ENCODE measurements at places on chromosomes 5 and 9.

DNA sequence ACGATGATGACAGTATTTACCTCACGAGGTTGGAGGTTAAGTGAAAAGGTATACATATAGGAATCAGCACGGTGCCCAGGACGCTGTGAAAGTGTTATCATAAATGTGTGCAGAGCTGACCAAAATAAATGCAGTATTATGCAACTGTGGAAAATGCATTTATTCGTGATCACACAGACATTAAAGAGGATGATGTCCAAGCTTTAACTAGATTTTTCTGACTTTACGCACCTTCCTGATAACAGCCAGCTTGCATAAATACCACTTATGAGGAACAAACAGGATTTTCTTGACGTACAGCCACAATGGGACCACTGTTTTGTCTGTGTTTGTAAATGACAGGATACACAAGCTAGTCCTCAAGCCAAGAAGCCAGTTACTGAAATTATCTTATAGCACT is 71.4 kb upstream of the ATP10B start:
- DNase-seq: no peak

DNA sequence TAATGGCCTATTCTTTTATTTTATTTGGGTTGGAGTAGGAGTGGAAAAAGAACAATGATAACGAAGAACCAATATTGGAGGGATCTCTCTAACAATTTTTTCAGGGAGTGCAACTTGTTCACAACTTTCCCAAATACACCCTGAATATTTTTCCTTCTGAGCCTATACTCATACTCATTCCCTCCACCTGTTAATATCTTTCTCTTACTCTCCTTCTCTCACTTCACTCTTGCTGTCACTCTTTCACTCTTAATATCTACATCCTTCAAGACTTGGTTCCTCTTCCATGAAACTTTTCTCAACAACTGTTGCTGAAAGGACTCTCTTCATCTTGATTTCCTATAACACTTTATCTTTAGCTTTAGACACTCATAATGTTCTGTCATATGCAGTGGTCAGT is 39.0 kb upstream of the MYOT start:
- DNase-seq: no peak

DNA sequence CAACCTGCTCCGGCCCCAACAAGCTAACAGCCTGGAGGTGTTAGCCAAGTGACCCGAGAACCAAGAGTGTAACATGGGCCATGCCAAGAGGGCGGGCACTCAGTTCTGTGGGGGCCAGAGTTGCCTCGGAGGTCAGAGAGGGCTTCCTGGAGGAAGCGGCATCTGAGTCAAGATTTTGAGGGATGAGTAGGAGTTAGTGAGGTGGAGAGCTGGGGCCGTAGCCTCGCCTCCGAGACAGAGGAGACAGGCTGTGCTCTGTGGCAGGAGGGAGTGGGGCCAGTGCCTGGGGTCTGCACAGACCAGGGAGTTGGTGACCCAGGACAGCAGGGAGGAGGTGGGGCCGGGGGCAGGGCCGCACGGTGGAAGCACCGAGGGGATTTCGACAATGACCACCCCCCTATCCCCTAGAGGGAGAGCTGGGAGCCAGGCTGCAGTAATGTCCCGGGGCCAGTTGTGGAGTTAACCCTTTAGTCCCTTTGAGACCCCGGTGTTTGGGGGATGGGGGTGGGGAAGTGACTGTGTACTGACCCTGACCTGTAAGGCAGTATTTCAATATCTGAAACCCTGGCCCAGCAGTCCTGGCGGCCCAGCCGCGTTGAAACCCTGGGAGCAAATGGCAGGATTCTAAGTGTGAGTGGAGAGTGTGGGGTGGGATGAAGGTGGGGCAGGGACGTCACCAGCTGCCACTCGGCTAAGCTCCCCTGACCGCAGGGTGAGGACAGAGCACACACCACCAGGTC is 148.7 kb upstream of the COL5A1 start:
- DNase-seq: no peak

- no peak for DNase-seq
Observed at GRCh38 chr5:10913841-10914240, 152.8 kb upstream of the DAP start.

- no peak for DNase-seq
Observed at GRCh38 chr9:76877961-76878360, 28.0 kb downstream of the PRUNE2 start.

- peak; percentile 41 for DNase-seq
Observed at GRCh38 chr9:97398999-97399758, 12.7 kb upstream of the TDRD7 start.

DNA sequence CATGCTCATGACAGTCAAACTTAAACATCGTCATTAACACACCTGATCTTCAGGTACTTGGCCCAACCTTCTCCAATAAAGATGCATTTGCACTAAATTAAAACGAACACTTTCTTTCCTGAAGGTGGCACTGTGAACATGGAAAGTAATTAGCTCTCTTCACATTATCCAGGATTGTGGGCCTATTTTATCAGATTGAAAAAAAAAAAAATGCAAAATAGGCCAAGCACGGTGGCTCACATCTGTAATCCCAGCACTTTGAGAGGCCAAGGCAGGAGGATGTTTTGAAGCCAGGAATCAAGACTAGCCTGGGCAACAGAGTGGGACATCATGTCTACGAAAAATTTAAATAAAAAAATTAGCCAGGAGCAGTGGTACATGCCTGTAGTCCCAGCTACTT is 14.4 kb upstream of the CDC20B start:
- no peak for DNase-seq

DNA sequence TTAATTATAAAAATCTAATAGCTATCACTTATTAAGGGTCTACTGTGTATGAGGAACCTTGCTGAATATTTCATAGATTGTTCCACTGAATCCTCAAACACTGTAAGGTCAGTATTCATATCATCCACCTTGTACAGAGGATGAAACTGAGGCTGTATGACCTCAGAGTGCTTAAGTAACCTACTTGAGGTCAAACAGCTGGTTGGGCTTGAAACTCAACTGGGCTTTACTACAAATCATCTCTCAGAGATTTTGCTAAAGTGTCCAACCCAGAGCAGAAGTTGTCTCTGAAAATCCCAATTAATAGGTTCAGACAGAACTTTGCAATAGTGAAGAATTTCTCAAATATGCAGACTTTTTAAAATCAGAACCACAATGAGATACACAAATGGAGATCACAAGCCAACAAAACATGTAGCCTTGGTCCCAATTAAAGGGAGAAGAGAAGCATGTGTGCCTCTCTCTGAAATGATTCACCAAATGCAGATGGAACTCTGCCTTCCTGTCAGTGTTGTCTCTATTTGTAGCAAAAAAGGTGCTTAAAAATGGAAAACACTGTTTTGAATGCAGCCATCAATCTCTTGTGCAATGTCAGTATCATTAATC is 131.4 kb downstream of the FAM114A2 start:
- no peak for DNase-seq

DNA sequence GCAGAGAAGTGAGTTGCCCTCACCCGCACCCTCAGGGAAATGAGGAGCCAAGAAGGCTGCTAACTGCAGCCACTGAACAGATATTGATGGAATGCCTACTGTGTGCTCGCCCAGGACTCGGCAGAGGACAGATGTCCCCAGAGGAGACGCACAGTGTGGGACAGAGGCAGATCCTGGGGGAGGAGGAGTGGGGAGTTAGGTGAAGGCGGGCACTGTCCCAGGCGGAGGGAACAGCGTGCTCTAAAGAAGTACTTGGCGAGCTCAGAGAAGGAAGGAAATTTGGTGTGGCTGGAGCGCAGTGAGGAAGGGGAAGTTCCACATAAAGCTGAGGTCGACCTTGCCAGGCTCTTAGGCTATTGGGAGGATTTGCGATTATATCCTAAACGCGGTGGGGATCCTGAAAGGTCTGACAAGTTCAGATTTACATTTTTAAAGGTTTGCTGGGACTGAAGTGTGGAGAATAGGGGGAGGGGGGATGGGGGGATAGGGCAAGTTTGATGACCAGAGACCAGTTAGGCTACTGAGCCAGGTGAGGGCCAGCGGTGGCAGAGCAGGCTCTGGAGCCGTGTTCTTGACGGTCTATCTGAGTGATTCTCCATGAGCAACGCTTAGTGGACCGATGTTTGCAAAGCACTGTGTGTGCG is 23.6 kb upstream of the CERCAM start:
- no peak for DNase-seq

DNA sequence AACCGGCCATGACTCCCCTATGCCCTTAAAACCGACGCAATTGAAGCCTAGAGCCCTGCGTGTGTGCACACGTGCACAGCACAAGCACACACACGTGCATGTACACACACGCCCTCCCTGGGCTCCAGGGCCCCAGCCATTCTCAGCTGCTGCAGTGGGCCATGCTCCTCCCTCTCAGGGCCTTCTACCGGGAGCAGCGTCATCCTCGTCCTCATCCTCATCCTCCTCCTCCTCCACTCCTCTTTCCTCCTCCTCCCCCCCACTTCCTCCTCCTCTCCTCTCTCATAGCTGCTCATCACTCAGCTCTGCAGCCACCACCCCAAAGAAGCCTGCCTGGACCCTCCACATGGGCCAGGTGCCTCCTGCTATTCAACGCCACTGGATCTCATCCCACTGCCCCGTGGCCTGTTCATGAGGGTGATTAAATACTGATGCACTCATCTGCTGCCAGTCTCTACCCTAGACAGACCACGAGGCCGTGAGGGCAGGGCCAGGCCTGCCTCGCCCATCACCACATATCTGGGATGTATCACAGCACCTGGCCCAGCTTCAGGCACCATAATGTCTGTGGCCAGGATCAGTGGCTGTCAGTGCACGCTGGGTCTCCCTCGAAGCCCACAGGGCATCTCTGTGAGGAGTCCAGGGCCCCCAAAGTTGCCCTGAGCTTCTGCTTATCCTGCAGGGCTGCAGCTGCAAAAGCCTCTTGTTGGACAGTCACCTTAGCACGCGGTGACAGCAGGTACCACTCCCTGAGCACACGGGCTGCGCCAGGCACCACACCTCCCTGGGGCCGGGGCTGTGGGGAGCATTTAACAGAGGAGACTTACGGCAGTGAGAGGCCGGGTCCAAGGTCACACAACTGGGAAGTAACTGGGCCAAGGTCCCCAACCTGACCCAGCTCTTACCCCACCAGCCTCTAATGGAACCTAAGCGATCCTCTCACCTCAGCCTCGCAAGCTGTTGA is 9.8 kb downstream of the FAM78A start:
- DNase-seq: no peak

DNA sequence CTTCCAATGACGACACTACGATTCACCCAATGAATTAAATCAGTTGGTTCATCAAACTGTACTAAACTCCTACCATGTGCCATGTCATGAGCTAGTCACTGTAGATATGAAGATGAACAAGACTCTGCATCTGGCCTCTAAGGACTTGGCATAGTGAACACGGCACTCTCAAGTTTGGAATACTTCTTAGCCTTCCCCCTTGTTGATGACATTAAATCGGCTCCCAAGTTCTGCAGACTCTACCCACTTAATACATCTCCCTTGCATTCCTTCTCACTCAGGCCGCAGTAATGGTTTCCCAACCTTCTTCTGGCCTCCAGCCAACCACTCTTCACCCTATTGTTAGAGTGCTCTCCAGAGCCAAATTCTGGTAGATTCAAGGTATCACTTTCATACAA is 184.7 kb downstream of the MAPKAP1 start:
- DNase-seq: no peak

DNA sequence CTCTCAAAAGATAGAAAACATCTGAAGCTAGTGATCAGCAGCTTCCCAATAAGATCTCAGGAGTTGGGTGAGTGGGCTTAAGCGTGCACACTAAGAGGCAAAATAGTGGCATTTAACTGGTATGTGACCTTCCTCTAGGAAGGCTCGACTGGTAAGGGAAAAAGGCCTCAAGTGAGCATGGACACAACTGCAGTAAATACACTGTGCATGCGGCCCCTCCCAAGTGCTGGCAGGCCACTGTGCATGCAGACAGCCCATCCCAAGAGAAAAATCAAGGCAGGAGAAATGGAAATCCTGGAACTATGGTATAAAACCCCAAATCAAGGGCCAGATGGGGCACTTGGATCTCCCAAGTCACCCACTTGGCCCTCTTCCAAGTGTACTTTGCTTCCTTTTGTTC is 112.7 kb downstream of the SMC2 start:
- DNase-seq: no peak

DNA sequence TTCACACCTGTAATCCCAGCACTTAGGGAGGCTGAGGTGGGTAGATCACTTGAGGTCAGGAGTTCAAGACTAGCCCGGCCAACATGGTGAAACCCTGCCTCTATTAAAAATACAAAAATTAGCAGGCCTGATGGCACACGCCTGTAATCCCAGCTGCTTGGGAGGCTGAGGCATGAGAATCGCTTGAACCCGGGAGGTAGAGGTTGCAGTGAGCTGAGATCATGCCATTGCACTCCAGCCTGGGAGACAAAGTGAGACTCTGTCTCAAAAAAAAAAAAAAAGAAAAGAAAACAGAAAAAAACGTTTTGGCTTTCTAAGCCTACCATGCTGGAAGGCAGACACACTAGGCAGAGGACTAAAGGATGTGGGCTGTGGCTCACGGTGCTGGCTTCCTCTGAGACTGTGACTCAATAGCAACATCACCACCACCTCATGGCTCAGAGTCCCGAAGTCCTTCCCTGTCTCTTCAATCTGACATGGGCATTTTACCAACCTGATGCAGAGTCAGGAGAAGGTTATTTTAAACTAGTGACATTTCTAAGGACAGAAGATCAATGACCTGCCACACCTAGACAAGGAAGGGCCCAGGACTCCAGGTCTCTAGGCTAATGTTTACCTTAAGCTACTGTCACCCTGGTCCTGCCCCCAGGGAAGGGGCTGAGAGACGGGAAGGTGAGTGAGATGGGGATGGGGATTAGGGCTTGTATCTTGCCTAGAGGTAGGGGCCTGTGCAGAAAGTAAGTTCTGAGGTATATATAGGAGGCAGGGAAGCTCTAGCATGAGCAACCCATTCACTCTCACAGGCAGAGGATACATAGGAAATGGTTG is 3.7 kb downstream of the ECSCR start:
- no peak for DNase-seq

GRCh38 chr9:123914517-123915196 is 15.3 kb downstream of the DENND1A start:
- no peak for DNase-seq

DNA sequence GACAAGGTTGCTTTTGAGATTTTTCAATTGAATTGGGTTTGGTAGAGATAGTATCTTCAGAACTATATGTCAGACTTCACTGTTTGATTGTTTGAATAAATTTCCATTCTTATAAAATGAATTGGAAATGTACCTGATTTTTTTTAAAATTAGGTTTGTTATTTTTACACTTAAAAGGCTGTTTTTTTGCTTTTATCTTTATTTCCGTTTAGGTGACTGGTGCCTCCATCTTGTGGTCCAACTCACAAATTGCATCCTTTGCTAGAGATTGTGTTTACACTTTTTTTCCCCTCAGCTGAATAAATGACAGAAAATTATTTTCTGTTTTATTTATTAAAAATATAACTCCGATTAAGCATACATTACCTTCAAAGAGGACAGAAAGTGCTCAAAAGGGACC is 15.6 kb downstream of the NDUFAF2 start:
- no peak for DNase-seq

GRCh38 chr5:120677481-120677880 is 213.4 kb downstream of the PRR16 start:
- DNase-seq: no peak

- DNase-seq: no peak
Observed at GRCh38 chr9:38183994-38184568, 115.1 kb upstream of the SHB start.

GRCh38 chr5:84285641-84286637 is 98.7 kb downstream of the EDIL3 start:
- no peak for DNase-seq

- DNase-seq: no peak
Observed at GRCh38 chr5:86542532-86542931, 75.2 kb upstream of the COX7C start.

GRCh38 chr5:154793599-154794524 is 38.7 kb downstream of the LARP1 start:
- DNase-seq: no peak

- DNase-seq: no peak
Observed at GRCh38 chr9:304519-305185, 90.0 kb downstream of the DOCK8 start.
